Activated gamma-delta T cell treated with anti-CD3 and anti-CD28 coated beads, Interleukin-2, amount 50 U/mL, for 16 hours (primary cell): ENCODE measurements at places on chromosomes 2 and 18.

- no peak for DNase-seq
These were observed 21.9 kb downstream of the CRACDL start for GRCh38 chr2:98913916-98914712.

GRCh38 chr2:149221898-149222297, 108.5 kb upstream of the LYPD6 start:
- no peak for DNase-seq

- no peak for DNase-seq
These were observed 8.9 kb downstream of the BIN1 start for GRCh38 chr2:127097841-127098651.

DNA sequence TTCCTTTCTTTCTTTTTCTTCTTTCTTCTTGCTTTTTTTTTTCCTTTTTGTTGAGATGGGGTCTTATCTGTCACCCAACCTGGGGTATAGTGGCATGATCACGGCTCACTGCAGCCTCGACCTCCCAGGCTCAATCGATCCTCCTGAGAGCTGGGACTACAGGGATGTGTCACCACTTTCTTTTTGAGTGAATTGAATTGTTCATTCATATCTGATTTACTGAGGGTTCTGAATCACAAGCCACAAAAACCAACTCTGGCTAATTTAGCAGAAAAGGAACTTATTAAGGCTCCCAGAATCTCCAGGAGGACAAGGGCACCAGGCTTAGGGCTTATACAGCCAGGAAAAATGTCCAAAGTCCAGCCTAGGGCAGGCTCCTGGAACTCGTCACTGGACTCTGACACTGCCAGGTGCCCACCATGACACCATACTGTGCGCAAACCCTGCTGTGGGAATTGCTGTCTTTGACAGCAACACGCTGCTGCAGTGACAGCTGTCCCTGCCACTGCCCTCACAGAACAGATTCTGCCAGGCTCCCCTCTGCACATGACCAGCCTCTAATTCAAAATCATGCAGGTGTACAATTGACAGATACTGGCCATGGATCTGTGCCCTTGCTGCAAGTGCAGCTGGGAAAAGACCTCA, 42.9 kb upstream of the EML6 start:
- no peak for DNase-seq
